ENCODE measurements at places on chromosomes 5 and 9. TPM values are rescaled to one million over a fixed set of nuclear protein-coding genes. Genes with fewer than 3 reads are reported as not detected.

GRCh38 chr5:152542741-152543140 lies 137.7 kb upstream of the NMUR2 start:
- H3K4me1 ChIP-seq, result no peaks in the 10 kb centered on the region
- no peak overlapping the region for H3K27ac ChIP-seq
- DNase-seq, result peak; percentile 18
- H3K36me3 ChIP-seq, result no peaks in the 10 kb centered on the region
- H3K4me3 ChIP-seq, result no peak overlapping the region

- H3K4me1 ChIP-seq, result peaks cover 34% of the 10 kb centered on the region
- no peak overlapping the region for H3K27ac ChIP-seq
- no peak overlapping the region for H3K4me3 ChIP-seq
Observed at GRCh38 chr9:87513161-87513560, 15.5 kb downstream of the DAPK1 start.

DNA sequence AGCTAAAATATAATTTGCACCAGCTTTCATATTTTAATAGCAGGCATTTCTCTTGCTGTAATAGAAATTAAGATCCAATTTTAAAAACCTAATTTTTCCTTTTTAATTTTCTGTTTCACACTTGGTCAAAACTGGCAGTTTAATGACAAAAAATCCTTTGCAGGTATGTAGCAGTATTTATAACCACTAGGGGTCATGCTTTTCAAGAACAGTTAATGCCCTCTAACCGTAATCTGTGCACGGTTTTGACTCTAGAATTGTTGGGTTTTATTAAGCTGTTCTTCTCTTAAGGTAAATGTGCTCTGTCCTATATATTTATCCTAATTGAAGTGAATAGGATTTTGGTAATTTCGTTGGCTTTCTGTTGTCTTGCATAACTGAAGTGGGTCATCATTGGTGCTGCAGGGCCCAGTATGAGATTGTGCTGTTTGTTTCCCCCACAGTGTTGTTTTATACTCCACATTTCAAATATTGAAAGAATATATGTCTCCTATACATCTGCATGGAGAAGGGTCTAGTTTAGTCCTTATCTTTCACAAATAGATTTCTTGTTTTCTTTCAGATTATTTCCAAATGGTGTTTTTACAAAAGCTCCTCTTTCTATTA lies 107.4 kb downstream of the SCAMP1 start:
- H3K36me3 ChIP-seq, result peaks cover 7% of the 10 kb centered on the region
- no peak overlapping the region for H3K4me3 ChIP-seq
- no peaks in the 10 kb centered on the region for H3K27me3 ChIP-seq

DNA sequence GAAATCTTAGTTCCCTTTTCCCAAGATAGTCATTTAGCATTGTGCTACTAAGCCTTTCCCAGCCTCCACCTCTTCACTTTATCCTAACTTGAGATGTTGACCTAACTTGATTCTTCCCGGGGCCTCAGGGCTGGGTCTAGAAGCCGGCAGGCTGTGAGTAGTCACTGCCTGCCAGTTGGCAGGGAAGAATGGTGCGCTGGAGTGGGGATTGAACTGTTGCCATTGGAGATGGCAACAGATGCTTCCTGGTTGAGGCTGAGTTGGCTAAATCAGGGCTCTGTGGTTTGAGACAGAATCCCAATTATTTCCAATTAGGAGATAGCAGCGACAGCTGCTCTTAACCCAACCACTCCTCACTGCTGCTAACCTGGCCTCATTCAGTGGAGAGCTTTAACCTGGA lies 343.1 kb downstream of the BRINP1 start:
- H3K27ac ChIP-seq, result no peak overlapping the region
- DNase-seq, result no peak
- no peaks in the 10 kb centered on the region for H3K36me3 ChIP-seq
- no peaks in the 10 kb centered on the region for H3K27me3 ChIP-seq

GRCh38 chr9:26331223-26331622 lies 561.4 kb downstream of the CAAP1 start:
- H3K27me3 ChIP-seq, result no peaks in the 10 kb centered on the region
- no peak for DNase-seq
- no peak overlapping the region for H3K4me3 ChIP-seq
- peaks cover 4% of the 10 kb centered on the region for H3K4me1 ChIP-seq
- H3K36me3 ChIP-seq, result no peaks in the 10 kb centered on the region

DNA sequence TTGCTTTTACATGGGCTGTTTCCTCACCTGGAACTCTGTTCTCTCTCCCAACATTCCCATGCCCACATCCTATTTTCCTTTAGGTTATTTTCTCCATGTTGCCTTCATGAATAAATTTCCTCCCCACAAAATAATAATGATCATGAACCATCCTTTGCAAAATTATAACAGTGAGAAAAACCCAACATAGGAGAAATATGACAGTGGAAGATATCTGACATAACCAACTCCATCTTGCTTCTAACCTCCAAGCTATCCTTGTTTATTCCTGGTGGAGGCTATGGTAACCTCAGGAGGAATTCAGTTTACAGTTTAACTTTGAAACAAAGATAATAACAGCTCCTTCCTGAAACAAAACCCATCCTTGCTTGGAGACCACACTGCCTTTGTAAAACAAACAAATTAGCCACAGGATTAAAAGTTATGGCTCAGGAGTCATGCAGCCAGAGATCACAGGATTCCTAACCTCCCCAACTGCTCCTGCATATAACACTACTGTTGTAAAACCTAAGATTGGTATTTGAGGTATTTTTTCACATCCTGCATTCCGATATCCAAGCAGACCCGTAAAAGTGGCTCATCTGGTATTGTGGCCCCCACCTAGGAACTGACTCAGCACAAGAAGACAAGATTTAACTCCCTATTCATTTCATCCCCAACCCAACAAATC lies 212.4 kb downstream of the TRIM32 start:
- H3K36me3 ChIP-seq, result peaks cover 3% of the 10 kb centered on the region
- no peaks in the 10 kb centered on the region for H3K4me1 ChIP-seq
- DNase-seq, result no peak
- H3K4me3 ChIP-seq, result no peak overlapping the region

DNA sequence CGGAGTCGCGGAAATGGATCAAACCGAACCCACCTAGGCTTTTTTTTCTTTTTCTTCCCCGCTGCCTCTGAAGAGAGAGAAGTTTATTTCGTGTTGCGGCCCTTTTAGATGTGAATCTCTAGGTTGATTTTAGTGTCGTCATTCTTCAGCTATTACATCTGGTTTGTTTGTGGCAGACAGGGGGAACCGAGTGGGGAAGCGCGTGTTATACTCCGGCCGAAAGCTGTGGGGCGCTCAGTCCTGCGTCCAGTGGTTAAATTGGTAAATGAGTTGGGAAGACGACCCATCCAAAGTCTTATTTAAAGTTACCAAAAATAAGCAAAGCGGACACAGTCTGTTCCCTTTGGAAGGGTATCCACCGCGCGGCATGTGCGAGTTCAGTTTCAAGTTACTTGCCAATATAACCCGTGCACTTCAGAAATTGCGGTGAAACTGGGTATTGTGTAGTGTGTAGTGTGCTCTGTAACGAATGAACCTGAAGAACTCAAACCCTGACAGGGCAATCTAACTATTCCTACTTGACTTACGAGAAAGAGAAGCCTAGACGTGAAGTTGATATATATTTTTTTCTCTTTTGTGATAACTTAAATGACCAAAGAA lies 1.3 kb downstream of the MAN2A1 start:
- peak overlapping the region; percentile 7 for H3K27ac ChIP-seq
- H3K36me3 ChIP-seq, result no peaks in the 10 kb centered on the region
- peak overlapping the region; percentile 92 for H3K4me3 ChIP-seq
- H3K27me3 ChIP-seq, result no peaks in the 10 kb centered on the region
- peaks cover 45% of the 10 kb centered on the region for H3K4me1 ChIP-seq

DNA sequence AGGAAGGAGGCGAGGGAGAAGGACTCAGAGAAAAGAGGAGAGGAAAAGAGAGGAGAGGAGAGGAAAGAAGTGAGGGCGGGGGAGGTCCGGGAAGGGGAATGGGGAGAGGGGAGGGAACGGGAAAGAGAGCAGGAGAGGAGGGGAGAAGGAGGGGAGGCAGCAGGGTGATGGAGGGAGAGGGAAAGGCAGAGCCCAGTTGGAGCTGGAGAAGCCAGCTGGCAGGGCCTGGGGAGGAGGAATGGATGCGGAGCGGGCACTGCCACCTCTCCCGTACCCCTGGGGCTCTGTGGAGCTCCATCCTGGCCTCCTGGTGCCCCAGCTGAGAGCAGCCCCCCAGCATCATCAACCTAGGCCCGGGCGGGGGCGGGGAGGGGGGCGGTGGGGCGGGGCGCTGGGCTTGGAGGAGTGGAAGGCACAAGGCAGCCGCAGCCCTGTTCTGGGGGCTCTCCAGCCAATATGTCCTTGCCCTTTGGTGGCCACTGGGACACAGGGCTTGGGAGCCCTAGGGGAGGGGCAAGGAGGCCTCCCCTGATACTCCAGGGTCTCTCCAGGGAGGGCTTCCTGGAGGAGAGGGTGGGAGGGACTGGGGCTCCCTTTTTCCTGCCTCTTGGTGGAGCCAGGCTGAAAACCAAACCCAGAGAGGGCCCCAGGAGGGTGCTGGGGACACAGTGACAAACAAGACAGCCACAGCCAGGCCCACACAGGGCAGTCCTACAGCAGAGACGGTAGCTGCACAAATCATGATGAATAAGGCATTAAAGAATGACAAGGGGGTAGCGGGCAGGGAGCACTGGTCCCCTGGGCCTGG lies 123.7 kb downstream of the C9orf50 start:
- H3K27me3 ChIP-seq, result peaks cover 10% of the 10 kb centered on the region
- H3K4me3 ChIP-seq, result peak overlapping the region; percentile 86
- no peaks in the 10 kb centered on the region for H3K36me3 ChIP-seq

DNA sequence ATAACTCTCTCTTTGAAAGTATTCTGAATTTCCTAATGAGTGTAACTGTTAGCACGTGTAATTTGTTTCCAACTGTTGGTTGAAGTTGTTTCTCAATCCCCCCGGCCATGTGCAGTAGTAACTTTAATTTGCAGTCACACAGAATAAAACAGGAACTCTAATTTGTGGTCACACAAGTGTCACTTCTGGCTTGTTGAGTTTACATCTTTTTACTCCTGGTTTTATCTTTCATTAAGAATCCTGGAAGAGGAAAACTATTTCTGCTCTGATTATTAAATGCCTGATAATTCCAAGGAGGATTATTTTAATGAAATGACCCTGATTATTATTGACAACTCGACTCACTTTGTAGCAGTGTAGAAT lies 1.2 kb downstream of the SCAMP1 start:
- no peaks in the 10 kb centered on the region for H3K27me3 ChIP-seq
- DNase-seq, result no peak
- H3K4me3 ChIP-seq, result peak overlapping the region; percentile 91
- peaks cover 35% of the 10 kb centered on the region for H3K4me1 ChIP-seq
- H3K27ac ChIP-seq, result no peak overlapping the region

DNA sequence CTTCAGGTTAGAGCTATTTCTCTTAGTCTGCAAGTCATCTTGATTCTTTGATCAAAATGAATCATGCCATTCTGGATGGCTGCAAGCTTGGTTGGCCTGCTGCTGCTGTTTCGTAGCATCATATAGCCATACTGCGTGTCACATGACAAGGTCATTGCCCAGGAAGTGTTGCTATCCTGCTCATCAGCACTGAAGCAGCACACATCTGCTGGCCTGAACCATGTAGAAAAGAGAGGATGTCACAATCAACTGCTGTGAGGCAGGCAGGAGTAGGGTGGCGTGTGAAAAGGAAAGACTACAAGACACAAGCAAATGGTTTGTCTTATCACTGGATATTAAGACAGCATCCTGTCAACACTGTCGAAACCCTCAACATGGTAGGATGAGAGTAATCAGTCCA lies 376.7 kb upstream of the RORB start:
- DNase-seq, result no peak
- H3K36me3 ChIP-seq, result no peaks in the 10 kb centered on the region
- H3K27ac ChIP-seq, result no peak overlapping the region
- peaks cover 4% of the 10 kb centered on the region for H3K27me3 ChIP-seq
- no peak overlapping the region for H3K4me3 ChIP-seq
- H3K4me1 ChIP-seq, result no peaks in the 10 kb centered on the region

GRCh38 chr5:158739951-158740757 lies 359.6 kb downstream of the EBF1 start:
- DNase-seq, result no peak
- no peak overlapping the region for H3K4me3 ChIP-seq
- no peak overlapping the region for H3K27ac ChIP-seq
- H3K36me3 ChIP-seq, result no peaks in the 10 kb centered on the region

DNA sequence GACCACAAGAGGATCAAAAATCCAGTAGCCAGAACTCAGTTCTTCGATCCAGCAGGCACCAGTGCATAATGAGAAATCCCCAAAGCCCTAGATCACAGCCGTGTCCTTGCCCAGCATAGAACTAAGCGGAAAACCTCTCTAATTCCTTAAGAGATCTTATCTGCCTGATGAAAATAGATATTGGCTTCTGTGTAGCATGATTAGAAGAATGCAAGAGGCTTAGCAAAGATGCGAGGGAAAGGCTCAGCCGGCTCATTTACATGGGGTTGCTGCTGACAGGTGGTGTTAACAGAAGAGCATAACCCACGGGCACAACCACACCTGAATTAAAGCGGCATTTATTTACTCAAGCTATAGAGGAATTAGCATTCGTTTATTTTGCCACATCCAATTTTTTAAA lies 400.0 kb upstream of the ADAMTS16 start:
- H3K27ac ChIP-seq, result no peak overlapping the region
- no peaks in the 10 kb centered on the region for H3K4me1 ChIP-seq
- H3K27me3 ChIP-seq, result no peaks in the 10 kb centered on the region
- DNase-seq, result no peak

DNA sequence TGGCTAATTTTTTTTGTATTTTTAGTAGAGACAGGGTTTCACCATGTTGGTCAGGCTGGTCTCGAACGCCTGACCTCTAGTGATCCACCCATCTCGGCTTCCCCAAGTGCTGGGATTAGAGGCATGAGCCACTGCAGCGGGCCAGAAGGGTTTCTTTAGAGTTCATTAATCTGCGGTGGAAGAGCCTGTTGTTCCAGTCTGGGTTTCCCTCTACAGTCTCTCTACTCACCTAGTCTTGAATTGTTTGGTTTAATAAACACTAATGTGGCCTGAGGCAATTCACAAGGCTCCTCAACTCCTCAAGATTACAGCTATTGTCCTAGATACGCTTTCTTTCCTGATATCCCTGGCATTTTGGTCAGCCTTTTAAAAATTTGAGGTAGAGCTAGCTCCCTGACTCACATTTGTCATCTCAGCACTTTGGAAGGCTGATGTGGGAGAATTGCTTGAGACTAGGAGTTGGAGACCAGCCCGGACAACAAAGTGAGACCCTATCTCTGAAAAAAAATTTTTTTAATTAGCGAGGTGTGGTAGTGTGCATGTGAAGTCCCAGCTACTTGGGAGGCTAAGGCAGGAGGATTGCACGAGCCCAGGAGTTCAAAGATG lies 4.6 kb upstream of the SAR1B start:
- no peaks in the 10 kb centered on the region for H3K27me3 ChIP-seq
- no peaks in the 10 kb centered on the region for H3K4me1 ChIP-seq

- H3K27ac ChIP-seq, result no peak overlapping the region
- no peak overlapping the region for H3K4me3 ChIP-seq
- DNase-seq, result no peak
- no peaks in the 10 kb centered on the region for H3K27me3 ChIP-seq
- H3K4me1 ChIP-seq, result peaks cover 5% of the 10 kb centered on the region
Observed at GRCh38 chr5:164097749-164098148, 592.3 kb downstream of the MAT2B start.

Gene INSL6
- not detected for total RNA-seq

Gene OLFM1
- total RNA-seq, result 23.3 TPM

Gene C9
- total RNA-seq, result not detected

Gene SPOCK1
- total RNA-seq, result 75.6 TPM

Gene PCDHB9
- 5.5 TPM for total RNA-seq

Gene IL7R
- total RNA-seq, result 0.11 TPM

Gene PGM5
- total RNA-seq, result 0.43 TPM
